ENCODE measurements at places on chromosomes 4 and X.

- no peak for DNase-seq
These were observed 674 bp downstream of the GNPDA2 start for GRCh38 chr4:44725726-44726037.

DNA sequence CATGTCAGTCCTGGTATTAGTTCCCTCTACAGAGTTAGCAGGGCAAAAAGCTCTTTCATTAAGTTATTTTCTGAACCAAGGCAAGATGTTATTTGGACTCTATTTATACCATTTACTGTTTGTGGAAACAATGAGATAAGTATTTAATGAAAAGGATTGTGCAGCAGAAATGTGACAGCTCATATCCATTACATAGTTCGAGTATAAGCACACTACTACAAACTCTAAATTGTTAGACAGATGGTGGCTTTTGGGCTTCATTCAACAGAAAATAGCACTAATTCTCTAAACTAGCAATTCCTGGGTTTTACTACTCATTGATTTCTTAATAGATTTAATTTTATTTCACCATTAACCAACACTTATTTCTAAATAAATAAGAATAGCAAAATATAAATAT lies 95.2 kb upstream of the ANK2 start:
- DNase-seq: no peak

DNA sequence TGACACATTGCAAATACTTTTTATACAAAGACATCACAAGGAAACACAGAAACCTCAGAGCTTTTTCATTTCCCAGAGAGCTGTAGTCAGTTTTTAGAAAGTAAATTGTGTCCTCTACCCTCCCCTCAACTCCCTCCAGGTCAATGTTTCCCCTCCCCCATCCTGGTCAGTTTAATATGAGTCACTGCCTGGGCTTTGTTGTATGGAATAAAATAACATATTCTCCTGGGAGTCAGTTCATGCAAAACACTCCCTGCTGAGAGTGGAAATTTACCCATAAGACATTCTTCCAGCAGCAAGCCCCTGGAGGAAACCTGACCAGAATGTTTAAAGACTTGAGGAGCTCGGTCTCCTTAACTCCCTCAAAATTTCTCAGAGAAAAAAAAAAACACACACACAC lies 270.1 kb upstream of the LDB2 start:
- DNase-seq: peak; percentile 84

DNA sequence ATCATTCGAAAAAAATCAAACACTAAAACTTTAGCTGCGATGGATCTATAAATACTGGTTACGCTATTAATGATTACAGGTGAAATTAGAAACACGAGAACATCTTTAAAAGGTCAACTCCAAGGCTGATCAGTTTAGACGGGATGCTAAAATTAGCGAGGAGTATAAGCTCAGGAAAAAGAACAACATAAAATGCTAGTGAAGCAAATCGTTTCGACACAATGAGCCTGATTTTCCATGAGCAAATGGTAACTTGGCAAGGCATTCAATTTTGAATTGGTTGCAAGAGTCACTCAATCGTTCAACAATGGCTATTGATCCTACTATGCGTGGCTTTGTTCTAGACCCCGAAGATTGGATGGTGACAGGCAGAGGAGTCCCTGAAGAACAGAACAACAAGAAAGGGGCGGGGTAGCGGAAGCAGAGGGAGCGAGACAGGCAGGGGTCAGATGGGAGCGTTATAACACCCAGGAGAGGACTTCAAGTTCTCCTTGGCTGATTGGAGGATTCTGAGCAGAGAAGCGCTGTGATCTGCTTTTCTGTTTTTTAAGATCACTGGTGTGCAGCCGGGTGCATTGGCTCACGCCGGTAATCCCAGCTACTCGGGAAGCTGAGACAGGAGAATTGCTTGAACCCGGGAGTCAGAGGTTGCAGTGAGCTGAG lies 146.5 kb downstream of the RBM47 start:
- no peak for DNase-seq

GRCh38 chr4:1296324-1297022 lies 6.8 kb downstream of the MAEA start:
- DNase-seq: no peak

GRCh38 chrX:16023790-16024734 lies 99.3 kb upstream of the GRPR start:
- peak; percentile 13 for DNase-seq

DNA sequence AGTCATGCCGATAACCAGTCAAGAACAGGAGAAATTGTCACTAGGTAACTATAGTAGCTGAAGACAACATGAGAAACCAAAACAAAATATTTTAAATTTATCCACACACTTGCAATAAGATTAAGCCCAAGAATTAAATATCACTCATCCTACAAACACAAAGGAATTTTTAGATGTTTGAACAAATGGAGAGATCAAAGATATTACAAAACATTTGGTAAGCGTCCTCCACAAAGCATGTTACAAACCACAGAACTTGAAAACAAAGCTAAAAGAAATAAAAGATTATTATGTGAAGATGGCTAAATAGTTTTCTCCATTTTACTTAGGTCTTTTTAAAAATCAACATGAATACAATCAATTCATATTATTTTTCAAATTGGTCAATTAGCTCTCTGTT lies 631.9 kb upstream of the INTU start:
- no peak for DNase-seq

DNA sequence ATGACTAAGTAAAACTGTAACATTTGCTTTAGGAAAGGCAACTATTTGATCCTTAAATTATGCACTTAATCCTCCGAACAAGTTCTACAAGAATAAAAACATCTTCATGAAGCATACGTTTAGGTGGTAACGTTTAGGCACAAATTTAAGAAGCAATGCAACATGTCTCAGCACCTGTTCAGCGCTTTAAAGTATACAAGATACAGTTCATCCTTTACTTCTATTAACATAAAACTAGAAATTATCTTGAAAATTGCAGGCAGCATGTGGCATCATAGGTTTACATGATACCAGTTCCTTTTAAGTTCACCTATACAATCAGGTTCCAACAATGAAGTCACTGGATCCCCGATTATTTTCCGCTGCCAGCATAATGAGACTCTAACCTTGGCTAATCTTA lies 1.5 kb downstream of the PLA2G12A start:
- no peak for DNase-seq

DNA sequence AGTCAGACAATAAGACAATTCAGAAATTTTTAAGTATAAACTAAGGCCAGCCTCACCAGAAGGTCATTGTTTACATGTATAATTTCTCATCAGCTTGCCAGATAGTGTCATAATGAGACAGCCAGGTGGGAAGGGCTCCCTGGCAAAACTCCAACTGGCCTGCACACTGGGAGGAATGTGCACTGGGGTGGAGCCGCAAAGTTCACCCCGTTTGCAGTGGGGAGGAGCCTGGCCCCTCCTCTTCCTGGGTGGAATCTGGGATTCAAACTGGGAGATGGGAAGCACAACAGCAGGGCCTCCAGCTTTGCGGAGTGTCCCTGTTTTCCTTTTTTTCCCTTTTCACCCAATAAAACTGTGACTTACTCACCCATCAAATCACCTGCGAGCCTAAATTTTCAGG lies 329.9 kb downstream of the SMARCA1 start:
- DNase-seq: no peak

DNA sequence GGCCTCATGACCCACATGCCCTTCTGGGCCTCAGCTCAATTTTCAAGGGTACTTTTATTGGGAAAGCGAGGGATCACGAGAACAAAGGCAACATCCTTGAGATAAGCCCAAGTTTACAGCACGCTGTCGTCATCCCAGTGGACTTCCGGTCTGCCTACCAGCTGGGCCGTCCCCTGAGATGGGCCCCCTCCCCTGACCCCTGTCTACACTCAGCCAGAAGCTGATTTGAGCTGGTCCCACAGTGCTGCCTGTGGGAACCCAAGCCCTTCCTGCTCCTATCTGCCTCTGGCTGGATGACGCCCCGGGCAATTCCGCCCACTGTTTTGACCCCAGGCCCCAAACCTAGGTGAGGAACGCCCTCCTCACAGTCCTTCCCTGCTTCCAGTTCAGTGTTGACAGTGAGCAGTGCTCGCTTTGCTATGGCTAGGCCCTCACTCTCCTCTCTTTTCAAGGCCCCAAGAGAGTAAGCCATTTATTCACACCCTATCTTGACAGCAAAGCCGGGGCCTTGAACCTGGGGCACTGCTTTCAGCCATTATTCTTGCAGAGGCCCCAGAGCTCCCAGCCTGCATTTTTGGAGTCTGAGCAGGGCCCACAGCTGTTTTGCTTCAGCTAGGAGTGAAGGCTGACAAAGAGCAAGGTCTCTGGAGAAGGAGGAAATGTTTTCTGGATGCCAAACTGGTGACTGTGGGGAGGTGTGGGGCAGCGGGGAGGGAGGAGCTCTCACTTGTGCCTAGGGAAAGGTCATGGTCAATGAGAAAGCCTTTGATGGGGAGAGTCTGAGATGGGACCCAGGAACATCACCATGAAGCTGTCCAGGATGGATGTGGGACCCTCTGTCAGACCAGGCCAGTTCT lies 164.6 kb upstream of the BCOR start:
- peak; percentile 20 for DNase-seq

- DNase-seq: no peak
These were observed 179.6 kb upstream of the RBPJ start for GRCh38 chr4:26141051-26141721.

- DNase-seq: no peak
These were observed 26.7 kb upstream of the RBM47 start for GRCh38 chr4:40656201-40656863.

DNA sequence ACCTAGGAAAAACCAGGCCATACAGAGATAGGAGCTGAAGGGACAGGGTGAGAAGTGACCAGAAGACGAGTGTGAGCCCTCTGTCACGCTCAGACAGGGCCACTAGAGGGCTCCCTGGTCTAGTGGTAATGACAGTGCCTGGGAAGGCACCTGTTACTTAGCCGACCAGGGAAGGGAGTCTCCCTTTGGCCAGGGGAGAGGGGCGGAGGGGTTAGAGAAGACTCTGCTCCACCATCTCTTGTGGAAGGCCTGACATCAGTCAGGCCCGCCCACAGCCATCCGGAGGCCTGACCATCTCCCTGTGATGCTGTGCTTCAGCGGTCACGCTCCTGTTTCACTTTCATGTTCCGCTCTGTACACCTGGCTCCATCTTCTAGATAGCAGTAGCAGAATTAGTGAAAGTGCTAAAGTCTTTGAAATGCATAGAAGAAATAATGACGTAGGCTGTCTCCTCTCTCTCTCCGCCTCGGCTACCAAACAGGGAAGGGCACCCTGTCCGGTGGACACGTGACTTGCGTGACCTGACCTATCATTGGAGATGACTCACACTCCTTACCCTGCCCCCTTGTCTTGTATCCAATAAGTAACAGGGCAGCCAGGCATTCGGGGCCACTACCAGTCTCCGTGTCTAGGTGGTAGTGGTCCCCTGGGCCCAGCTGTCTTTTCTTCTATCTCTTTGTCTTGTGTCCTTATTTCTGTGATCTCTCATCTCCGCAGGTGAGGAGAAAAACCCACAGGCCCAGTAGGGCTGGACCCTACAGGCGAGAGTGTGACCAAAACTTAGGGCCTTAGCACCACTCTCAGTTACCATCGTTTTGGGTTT lies 26.7 kb downstream of the HTT-AS start:
- peak; percentile 60 for DNase-seq

- DNase-seq: no peak
These were observed 43.0 kb downstream of the LRP2BP start for GRCh38 chr4:185352741-185353140.

- DNase-seq: no peak
These were observed 30.2 kb downstream of the BTC start for GRCh38 chr4:74764119-74764518.

DNA sequence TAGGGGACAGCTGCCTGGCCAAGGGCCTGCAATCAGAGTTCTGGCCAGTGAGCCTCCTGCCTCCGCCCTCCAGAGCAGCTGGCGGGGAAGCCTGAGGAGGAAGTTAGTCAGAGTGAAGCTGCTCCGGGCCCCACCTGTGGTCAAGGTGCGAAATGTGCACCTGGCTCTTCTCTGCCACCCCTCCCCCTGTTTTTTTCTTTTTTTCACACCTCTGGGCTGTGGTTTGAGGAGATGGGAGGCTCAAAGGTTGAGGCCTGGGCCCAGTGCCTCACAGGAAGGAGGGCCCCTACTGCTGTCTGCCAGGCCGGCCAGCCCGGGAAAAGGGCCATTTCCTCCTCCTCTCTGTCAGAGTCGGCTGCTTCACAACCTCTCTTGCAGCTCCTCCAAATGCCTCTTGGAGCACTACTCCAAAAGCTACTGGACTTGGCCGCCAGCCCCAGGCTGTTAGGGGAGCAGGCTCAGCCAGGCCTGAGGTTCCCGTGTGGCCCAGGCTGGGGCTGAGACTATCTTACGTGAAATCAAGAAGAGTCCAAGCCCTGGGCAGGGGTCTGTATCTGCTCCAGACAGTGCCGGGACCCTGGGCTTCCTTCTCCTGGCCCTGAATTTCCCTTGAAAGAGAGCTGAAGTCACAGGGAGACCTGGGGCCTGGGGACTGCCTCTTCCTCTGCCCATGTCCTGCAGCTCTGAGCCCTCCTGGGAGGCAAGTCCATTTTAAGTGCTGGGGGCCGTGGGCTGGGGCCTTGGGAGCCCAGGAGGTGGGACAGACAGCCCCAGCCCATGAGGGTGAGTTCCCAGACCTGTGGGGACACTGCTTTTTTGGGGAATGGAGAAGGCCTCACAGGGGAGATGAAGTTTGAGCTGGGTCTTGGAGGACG lies 4.5 kb upstream of the CXCR3 start:
- DNase-seq: peak; percentile 35

GRCh38 chr4:40205259-40206198 lies 8.7 kb downstream of the RHOH start:
- no peak for DNase-seq

DNA sequence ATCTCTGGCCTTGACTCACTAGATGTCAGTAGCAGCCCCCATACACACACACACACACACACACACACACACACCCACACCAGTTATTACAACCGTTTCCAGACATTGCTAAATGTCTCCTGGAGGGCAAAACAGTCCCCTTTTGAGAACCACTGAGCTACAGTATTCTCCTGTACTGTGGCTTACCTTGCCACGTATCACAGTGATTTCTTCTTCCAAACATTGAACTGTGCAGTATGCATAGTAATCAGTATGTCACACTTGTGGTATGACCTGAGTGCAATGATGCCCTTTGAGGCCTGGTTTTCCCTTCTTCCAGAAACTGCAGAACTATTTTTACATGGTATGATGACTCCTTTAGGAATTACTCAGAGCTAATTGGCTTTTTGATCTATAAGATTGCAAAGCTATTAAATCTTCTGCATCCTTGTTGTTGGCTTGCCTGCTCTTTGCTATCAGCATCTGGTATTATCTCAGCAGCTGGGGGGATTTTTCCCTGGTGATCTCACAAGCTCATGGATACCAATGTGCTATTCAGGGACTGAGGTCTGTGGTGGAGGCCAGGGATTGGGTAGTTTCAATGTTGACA lies 3.6 kb upstream of the THOC2 start:
- peak; percentile 78 for DNase-seq

- no peak for DNase-seq
These were observed 5.4 kb upstream of the MSX1 start for GRCh38 chr4:4853921-4854648.

DNA sequence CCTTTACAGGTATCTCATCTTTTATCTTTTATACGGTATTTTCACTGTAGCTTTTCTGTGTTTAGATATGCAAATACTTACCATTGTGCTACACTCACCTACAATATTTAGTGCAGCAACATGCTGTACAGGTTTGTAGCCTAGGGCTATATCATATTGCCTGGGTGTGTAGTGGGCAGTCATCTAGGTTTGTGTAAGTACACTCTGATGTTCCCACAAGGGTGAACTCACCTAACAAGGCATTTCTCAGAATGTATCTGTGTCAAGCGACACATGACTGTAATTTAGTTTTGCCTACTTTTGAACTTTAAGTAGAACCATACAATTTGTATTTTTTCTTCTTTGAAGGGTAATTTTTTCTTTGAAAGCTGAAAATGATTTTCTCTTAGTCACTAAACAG lies 54.2 kb upstream of the SLC10A4 start:
- DNase-seq: no peak

GRCh38 chr4:74932010-74932409 lies 906 bp upstream of the PARM1 start:
- DNase-seq: no peak

Measured in brain microvascular endothelial cell (primary cell).